NCI-H226 (cell line): ENCODE measurements at places on chromosomes 16 and 17.

GRCh38 chr17:2388020-2388682 lies 12.7 kb downstream of the MNT start:
- no peak for DNase-seq

GRCh38 chr17:34412534-34412933 lies 49.5 kb upstream of the CCL1 start:
- DNase-seq = no peak

DNA sequence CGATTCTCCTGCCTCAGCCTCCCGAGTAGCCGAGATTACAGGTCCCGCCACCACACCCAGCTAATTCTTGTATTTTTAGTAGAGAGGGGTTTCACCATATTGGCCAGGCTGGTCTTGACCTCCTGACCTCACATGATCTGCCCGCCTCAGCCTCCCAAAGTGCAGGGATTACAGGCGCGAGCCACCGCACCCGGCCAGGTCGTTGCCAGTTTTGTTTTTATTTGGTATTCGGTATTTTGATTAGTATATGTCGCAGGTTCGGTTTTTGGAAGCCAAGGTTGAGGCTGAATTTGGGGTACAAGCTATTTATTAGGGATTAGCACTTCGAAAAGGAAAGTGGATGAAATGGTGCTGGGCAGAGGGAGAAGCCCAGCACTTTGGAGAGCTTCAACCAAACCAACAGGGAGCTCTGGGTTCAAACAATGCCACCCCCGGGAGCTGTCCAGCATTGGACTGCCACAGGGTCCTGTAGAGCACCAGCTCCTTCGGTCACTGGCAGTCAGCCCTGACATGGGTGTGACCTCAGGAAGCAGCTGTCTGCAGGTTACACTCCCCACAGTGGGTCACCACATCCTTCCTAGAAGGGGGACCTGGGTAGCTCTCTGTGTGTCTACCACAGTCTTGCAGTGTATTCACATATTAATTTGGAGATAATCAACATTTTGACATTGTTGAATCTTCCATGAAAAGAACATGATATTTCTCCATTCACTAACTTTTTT lies 1.5 kb upstream of the CLEC10A start:
- no peak for DNase-seq

- no peak for DNase-seq
These were observed 2.4 kb downstream of the CCL13 start for GRCh38 chr17:34358631-34359030.

DNA sequence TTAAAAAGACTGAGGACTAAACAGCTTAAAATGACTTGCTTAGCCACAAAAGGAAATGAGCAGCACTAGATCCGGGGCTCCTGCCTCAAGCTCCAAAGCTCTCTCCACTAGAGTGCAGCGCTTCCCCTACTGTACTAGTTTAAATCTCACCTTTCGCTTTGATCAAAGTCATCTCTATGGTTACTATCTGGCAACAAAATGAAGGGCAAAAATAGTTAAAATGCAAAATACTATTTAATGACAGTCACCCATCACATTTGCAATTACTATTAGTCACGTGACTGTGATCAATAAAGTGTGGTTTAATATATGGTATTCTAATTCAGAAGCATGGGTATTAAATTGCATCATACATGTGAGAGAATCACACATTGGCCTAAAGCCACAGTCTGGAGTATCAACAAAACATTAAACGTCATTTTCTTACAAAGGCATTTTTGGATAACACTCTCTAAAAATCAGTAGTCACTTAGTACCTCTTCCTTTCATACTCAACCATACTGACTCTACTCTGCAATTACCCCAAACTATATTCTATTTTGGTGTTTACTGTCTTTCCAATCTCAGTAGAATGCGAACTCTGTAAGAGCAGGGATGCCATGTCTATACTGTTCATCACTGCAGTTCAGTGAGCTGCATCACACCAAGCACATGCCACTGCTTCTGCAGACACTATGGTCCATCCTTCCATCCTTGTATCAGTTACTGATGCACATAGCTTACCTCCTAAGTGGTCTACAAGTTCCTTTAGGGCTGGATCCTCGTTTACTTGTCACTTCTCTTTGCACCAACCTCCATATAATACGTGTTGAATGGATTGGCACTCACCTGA lies 6.2 kb downstream of the PSMD12 start:
- no peak for DNase-seq

- DNase-seq = peak; percentile 39
These were observed at the start of gene ARHGAP44 for GRCh38 chr17:12789481-12790248. ARHGAP44 (plus strand) TSS chr17:12789498; CDS start chr17:12789839, 341 bp downstream.

DNA sequence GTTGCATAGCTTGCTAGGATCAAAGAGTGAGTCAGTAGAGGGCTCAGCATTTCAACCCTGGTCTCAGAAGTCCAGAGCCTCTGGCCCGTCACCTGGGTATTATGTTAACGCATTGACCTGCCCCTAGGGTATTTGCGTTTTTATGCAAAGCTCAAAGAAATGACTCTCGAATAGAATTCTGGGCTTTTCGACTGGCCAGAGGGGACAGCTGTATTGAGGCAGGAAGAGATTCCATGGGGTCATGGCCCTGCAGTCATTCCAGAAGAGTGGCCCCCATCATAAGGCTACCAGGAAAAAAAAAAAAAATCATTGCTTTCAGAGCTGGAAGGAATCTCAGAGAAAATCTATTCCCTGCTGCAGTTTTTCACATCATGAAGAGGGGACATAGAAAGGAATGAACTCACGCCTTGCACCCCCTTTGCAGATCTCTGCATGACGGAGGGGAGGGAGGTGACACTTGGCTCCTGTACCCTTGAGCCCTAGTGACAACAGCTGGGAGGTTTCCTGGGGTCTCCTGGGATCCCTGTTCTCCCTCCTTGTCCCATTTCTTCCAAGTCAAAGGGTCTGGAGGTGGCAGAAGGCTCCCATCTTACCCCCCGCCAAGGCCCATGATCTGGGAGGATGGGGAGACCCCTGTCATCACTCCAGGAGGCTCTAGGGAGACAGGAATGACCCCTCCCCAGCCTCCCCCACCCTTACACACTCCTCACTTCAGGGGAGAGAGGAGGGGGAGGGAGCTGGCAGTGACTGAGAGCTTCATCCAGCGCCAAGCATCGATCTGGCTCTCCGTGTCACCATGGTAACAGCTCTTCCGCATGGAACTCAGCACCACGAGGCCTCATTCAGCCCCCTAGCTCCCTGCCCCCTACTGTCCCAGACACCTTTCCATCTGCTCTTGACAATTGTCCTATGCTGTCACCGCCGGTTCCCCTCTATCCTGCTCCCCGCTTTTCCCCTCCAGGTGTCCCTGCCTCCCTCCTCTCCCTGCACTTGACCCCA lies 35.8 kb downstream of the GP2 start:
- no peak for DNase-seq
